Stimulated activated CD4-positive, alpha-beta T cell treated with anti-CD3 and anti-CD28 coated beads, Interleukin-12 subunit alpha, Interleukin-12 subunit beta, amount 100 ng/mL, for 48 hours (primary cell): ENCODE measurements at places on chromosomes 13 and 19.

GRCh38 chr13:112330066-112330465, 46.1 kb upstream of the SPACA7 start:
- no peak for DNase-seq

DNA sequence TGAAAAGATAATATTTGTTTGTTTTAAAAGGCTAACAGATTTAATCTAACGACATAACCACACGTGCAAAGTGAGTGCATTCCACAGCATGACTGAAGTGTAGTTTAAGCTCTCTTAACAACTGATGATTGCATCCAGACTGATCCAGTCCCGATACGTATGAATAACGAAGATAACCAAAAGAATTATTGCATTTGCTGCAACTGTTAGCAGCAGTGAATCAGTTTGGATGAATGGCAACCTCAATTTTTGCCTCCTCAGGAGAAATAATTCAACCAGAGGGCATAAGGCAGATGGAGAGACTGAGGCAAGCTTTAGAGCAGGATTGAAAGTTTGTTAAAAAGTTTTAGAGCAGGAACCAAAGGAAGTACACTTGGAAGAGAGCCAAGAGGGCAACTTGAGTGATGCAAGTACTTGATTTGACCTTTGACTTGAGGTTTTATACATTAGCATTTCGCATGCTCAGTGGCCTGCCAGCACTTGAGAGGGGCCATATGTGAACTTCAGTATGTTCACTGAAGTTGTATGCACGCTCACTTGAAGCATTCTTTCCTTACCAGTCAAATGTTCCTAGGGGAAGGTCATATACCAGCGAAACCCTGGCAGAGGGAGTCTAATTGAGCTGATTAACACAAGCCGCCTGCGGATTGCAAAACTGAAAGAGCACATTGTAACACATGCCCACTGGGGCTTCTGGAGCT, 835.0 kb upstream of the PCDH20 start:
- no peak for DNase-seq

GRCh38 chr13:49869519-49869918, 66.6 kb downstream of the SPRYD7 start:
- no peak for DNase-seq

- no peak for DNase-seq
Observed at GRCh38 chr13:104510422-104510821, 1444.2 kb upstream of the SLC10A2 start.

GRCh38 chr13:112634102-112634501, 46.1 kb upstream of the TUBGCP3 start:
- DNase-seq, result no peak

DNA sequence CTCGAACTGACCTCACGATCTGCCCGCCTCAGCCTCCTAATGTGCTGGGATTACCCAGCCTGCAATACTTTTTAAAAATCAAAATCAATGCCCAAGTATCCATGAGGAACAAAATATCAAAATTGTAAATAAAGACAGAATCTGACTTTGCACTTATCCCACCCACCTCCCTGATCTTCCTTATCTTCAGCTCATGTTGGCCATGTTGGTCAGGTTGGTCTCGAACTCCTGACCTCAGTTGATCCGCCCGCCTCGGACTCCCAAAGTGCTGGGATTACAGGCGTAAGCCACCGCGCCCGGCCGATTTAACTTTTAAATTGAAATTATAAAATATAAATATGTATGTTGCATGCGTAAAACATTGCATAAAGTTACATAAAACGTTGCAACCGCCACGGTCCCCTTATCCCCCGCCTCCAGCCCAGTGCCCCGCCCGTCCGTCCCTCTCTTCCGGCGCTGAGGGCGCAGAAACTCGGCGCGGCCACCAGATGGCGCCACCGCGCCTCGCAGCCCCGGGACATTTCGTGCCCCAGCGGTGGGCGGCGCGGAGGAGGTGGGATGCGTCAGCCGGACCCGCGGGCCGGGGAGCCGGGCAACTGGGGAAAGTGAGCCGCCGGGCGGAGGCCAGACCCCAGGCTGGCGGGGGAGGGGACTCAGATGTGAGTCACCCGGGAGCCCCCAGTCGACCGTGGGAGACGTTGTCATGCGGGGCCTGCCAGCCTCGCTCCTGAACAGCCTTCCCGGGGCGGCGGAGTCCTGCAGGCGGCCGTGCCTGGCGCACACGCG, 1.5 kb upstream of the GADD45B start:
- peak; percentile 89 for DNase-seq

GRCh38 chr13:70353096-70353495, 244.8 kb upstream of the KLHL1 start:
- no peak for DNase-seq

DNA sequence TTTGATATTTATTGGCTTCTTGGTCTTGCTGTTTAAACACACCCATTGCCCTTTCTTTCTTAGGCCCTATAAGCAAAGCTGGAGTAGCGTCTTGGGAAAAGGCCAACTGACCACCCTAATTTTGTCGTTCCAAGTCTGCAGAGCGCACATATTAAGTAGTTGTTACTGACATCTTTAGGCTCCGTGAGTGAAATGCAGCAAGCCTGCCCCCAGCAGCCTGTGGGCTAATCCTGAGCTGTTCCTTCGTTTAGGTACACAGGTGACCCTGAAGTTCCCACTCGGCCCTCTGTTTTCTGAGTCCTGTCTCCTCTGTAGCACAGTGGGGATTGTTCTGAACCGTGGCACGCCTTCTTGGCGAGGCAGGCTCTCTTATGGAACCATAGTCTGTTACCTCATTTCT, 170.5 kb downstream of the STK24 start:
- DNase-seq, result no peak
